ENCODE measurements at places on chromosomes 13 and 19.

GRCh38 chr19:2315818-2316353 lies 7.9 kb upstream of the LINGO3 start:
- no peak for DNase-seq

DNA sequence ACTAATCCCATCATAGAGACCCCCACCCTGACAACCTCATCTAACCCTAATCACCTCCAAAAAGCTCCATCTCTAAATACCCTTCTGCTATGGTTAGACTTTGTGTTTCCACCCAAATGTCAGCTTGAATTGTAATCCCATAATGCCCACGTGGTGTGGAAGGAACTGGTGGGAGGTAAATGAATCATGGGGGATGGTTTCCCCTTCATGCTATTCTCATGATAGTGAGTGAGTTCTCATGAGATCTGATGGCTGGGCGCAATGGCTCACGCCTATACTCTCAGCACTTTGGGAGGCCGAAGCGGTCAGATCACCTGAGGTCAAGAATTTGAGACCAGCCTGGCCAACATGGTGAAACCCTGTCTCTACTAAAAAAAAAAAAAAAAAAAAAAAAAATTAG lies 2.6 kb downstream of the VMAC start:
- DNase-seq: no peak

DNA sequence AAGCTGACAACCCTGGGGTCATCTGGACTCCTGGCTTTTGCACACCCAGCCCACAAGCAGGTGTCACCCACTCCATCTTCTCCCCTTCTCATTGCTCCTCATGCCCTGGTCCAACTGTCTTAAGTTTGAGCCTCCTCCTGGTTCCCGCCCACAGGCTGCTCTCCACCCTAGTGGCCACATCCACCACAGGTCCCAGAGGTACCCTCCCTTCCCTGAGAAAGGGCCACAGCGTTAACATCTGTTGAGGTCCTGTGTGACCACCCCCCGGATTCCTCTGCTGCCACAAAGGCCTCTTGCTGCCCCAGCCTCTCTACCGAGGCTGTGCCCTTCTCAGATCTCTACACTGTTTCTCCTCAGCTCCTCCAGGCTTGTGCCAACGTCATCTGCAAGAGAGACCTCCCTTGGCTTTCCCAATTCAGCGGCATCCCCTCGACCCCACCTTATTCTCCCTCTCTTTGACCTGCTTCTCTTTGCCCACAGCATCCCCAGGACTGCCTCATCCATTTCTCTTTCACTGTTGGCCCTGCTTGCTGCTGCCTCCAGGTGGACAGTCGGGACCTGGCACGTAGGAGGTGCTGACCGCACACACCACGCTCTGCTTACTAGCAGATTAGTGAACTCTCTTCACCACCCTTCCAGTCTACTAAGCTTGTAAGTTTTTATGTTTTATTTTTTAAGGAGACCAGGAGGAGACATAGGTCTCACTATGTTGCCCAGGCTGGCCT lies 33.3 kb downstream of the SUGP2 start:
- no peak for DNase-seq

GRCh38 chr19:47379381-47379938 lies 30.3 kb downstream of the DHX34 start:
- peak; percentile 56 for DNase-seq

DNA sequence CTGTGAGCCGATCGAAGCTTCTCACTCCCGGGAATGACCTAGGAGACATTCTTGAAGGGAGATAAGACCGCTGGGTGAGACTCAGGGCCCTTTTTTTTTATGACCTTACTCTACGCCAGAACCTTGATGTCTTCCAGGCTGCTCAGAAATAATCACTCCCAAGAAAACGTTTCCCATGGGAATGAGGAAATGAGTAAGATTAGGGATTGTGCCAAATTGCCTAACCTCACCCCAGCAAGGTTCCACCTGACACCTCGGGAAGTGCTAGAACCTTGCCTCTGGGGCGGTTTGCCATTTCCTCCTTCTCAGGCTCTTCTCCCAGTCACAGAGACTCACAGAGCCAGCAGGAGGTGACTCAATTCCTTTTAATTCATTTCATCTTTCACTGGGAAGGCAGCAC lies 2.3 kb downstream of the SLC46A3 start:
- DNase-seq: no peak

DNA sequence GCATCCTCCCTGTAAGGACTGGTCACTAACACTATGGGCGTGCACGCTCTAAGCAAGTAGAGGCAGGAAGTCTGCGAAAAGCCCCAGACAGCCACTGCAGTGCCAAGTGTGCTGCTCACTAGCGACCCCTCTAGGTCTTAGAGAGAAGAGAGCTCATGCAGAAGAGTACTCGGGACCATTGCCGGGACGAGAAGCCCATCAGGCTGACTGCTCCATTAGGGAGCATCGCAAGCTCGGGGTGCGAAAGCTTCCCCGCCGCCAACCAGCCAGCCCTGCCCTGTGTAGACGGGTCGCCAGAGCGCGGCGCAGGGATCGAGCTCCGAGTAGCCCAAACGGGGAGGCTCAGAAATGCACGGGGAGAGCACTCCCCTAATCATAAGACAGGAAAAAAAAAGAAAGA lies 16.6 kb downstream of the POU4F1 start:
- DNase-seq: no peak

DNA sequence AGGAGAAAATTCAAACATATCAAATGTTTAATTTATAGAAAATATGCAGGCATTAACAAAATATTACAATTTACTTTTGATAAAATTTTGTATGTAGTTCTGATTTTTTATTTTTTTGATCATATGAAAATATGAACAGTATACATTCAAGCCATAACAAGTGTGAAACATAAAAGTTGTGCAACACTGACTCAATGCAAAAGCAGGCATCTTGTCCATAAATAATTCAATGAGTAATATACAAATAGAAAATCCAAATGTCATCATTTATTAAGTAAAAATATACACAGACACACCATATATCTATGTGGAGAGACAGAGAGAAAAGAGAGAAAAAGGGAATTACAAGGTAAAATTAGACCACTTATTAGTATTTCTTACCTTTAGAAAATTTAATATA lies 1183.9 kb downstream of the SLITRK1 start:
- no peak for DNase-seq

GRCh38 chr19:54502518-54503048 lies at the start of gene LAIR2:
Gene LAIR2, plus strand, starts transcription at chr19:54502831. Its CDS starts 88 bp downstream, at chr19:54502919.
- DNase-seq: no peak

- DNase-seq: no peak
These were observed 32.2 kb upstream of the ARGLU1 start for GRCh38 chr13:106599875-106600797.

DNA sequence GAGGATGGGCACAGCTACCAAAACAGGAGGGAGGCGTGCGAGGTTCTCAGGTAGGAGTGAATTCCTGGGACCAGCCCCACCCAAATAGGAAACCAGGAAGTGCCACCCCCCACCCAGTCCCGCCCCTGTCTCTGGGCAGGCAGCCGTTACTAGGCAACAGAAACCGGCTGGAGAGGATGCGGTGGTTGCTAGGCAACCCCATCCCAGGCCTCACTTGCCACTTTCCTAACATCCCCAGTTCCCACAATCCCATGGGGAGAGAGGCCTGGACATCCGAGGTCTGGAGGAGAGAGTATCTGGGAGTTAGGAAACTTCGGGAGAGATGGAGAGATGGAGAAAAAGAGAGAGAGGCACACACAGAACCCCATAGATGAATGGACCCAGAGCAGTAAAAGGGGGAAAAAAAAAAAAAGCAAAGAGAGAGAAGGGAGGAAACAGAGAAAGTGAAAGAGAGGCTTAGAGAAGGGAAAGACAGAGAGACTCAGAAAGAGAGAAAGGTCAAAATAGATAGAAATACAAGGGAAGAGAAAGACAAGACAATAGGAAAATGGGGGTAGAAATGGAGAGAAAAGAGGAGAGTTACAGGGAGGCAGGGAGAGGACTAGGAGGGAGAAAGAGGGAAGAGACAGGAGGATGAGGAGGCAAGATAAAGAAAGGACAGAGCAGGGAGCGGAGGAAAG lies 3.8 kb downstream of the GRIK5 start:
- peak; percentile 25 for DNase-seq

All from NCI-H524 treated with DMSO at 0.1 percent for 48 hours (cell line).